Ureter (tissue), 1 donor: ENCODE measurements at places on chromosomes 2 and 18. TPM values are rescaled to one million over a fixed set of nuclear protein-coding genes. Genes with fewer than 3 reads are reported as not detected.

- peak; percentile 29 for DNase-seq
These were observed 55.1 kb downstream of the COPS8 start for GRCh38 chr2:237140689-237141285.

DNA sequence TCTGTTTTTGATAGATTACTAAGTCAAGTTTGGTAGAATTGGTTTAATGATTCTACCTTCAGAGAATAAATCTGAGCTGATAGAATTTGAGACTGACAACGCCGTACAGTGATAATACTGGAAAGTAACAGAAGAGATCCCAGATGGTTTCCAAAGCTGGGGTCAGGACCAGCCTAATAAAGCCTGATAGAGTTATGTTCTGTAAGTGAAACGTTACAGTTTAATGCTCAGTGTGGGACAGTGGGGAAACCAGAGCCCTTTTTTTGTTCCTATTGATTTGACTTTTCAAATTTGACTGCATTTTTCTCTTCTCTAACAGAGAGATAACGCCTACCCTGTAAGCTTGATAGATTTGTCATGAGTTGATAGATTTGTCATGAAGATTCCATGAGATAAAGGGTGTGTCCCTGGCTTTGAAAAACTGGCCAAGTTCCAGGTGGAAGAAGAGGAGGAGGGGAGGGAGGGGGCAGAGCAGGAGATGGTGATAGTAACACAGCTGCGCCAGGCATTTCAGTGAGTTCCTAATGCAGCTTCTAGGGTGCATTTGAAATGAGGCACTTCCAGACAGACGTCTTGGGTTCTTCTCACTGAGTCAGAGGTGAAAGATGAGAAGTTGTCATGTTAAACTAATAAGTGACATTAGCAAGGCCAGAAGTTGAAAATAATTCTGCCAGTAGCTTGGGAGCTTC is 65.1 kb downstream of the CERS6 start:
- DNase-seq: no peak

GRCh38 chr2:100104718-100105677 is 37.4 kb downstream of the AFF3 start:
- no peak for DNase-seq

DNA sequence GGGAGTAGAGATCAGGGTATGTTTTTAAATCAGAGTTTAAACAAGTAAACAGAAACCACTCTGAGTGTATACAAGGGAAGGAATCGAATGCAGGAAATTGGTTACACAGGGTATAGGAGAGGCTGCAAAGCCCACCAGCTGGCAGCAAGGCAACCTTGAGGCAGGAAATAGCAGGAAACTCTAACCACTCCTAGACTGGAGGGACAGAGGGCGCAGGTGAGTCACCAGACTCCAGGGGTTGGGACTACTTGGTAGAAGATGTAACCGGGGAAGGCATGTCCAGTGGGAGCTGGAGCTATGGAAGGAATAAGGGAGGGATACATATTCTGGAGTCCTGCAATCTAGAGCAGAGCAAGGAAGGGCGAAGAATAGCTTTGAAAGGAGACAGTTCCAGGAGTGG is 152.3 kb downstream of the MEIS1 start:
- DNase-seq: no peak

- DNase-seq: no peak
These were observed 10.5 kb upstream of the LYPD1 start for GRCh38 chr2:132680544-132680943.

- DNase-seq: no peak
These were observed 90.1 kb downstream of the DOK6 start for GRCh38 chr18:69490813-69491212.

GRCh38 chr18:69935319-69936190 is 12.1 kb downstream of the CD226 start:
- no peak for DNase-seq

The XIRP2 gene
- total RNA-seq: 0.42 TPM

- DNase-seq: no peak
These were observed 240.7 kb downstream of the TGIF1 start for GRCh38 chr18:3690764-3691066.

DNA sequence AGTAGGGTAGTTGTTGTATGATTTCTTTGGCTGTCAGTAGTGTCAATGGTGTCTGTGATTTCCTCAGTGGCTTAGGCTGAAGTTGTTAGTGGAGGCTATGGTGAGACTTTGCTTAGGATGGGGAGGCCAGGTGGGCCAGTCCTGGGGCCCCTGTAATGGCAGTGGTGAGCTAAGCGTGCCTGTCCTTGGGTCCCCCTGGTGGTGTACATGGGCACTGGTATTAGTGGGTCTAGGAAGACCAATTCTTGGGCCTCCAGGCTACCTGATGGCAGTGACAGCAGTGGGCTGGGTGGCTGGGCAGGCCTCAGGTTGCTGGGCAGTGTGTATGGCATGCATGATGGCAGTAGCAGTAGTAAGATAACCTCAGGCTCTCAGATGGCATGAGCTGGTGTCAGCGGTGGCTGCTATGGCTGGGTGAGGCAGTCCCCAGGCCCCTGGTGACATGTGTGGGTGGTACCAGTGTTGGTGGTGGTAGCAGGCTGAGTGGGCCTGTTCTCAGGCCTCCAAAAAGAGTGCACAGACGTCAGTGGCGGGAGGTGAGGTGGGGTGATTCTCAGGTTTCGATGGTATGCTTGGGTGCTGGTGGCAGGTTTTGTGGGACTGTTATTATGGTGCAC is 103.2 kb downstream of the KLHL14 start:
- no peak for DNase-seq

DNA sequence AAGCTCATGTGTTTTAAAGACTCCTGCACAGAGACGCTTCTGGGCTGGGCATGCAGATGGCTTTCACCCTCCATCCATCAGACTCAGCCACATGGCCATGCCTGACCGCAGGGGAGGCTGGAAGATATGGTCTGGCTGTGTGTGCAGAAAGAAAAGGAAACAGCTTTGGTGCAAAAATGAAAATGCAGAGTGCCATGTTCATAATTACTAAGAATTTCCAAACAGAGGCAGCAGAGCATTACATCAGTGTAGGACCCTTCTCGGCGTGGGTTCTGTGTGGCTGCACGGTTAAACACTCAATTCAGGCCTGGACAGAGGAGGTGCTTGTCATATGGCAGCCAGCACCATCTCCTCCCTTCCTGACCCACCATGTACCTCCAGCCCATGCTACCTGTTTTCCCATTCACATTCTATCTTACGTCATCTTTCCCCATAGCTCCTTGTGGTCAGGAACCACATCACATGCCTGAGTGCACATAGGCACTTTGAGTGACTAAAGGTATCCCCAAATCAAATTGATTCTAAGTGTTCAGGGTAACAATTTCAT is 200.3 kb upstream of the ID2 start:
- DNase-seq: no peak

DNA sequence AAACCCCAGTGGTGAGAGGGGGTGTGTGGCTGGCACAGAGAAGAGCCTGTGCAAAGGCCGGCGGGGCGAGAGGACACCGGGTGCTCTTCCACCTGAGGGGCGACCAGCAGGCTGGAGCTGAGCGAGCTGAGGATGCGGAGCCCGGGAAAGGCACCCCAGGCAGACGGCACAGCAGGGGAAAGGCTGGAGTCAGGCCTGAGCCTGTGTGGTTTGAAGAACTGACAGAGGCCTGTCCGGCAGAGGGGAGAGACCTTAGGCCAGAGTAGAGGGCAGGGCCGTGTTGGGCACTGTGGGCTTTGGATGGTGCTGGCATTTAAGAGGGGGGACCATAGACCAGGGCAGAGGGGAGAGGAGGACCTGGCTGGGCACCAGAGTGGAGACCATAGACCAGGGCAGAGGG is 149.8 kb downstream of the RTP5 start:
- DNase-seq: no peak

The BUB1 gene
- total RNA-seq: 1.4 TPM

- DNase-seq: no peak
These were observed 179.4 kb downstream of the INHBB start for GRCh38 chr2:120525056-120526046.

DNA sequence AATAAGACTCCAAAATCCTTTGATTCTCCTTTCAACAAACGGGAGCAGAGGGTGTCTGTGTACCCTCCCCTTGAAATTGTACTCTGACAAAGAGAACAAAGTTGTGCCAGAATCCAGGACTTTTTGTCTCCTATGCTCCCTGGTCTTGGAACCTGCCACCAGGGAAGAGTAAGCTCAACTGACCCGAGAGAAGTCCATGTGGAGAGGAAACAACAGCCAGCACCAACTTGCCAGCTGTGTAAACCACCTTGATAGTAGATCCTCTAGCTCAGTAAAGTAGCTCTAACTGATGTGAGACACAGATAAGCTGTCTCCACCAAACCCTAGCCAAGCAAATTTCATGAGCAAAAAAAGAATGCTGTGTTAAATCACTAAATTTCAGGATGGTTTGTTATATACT is 46.9 kb downstream of the LNPK start:
- no peak for DNase-seq
